ENCODE measurements at places on chromosomes 4 and X.
A peak's percentile ranks its signal among the peaks of the same experiment; 100 is the strongest.

- DNase-seq: no peak
These were observed 311.9 kb upstream of the RASGEF1B start for GRCh38 chr4:81783558-81783957.

DNA sequence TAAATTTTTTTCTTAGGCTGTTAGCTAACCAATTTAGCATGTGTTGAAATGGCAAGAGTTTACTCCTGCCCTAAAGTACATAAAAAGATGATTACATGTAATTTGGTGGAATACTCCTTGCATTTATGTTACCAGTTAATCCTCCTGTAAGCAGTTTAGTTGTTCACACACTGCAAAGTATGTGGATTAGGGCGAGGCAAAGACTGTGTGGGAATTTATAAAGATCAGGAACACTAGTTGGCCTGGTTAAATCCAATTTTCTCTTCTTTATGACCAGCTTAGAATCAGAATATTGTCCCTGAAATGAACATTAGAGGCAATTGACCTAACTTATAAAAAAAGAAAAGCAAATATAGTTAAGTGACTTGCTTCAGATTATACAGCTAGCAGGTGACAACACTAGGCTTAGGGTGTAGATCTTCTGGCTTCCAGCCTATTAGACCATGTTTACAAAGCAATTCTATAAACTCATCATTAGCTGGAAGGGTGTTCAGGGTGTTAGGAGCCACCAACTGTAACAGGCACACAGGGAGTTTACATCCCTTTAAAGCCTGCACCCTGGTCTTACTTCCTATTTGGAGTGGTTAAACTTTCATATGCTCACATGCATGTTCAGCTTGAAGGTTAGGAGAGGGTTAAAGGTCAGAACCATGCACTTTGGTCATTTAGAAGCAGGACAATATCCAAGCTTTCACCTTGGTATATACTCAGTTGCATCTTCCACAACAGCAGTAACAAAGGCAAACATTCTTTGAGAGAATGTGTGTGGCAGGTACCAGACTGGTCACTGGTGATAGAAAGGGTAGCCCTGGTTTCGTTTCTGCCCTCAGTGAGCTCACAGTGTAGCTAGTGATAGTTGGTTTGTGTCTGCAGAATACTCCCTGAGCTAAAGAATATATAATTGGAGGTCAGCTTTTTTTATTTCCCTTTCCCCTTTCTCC, 72.6 kb downstream of the GC start:
- no peak for DNase-seq

DNA sequence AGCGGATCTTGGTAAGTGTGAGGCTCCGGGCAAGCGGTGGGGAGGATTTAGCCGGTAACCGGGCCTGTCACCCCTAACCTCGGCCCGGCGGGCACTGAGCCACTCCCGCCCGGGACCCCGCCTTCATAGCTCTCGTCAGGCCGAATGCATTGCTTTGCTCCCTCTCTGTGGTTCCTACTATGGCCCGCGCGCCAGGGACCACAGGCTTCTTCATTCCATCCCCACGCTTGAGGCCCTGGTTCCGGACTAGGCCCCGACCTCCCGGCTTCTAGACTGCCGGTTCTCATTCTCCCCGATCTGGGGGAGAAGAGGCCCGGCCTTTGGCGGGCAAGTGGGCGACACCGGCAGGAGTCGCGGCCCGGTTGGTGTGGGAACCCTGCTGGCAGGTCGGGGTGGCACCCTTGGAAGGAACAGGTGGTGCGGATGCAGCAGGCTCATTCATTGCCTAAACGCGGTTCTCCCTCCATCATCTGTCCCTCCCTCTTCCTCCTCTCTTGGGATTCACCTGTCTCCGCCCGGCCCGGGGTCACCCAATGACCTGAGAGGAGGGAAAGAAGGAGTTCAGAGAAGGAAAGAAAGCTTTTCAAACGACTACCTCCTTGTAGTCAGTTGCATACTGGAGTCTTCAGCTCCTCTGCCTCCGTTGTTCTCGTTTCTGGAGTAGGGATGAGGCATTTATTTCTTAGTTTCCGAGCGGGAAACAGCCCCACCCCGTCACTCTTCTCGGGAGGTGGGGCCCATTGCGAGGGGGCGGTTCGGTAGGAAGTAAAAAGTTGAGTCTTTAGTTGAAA, at the start of gene NDUFC1:
NDUFC1 (minus strand) TSS at position 657 of the 791 bp plus-strand sequence. CDS start 6,679 bp downstream, outside the sequence.
- peak; percentile 32 for DNase-seq

GRCh38 chrX:17529151-17529745, 154.2 kb downstream of the NHS start:
- DNase-seq: no peak

DNA sequence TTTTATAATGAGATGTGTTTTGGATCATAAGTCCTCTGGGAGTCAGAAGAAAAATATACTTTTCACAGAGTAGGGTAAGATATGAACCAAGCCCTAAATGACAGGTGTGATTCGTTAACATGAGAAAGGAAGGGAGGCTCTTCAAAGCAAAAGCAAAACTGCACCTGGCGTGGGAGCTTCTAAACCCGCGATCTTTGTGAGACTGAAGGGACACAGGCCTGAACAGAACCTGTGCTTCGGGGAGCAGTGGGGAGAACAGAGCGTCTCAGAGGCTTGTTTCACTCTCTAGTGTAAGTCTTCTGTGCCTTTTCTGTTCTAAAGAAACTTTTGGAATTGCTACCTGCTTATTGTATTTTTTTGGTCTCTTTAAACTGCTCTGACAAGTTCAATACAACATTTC, 30.2 kb upstream of the CYP4V2 start:
- DNase-seq: no peak

DNA sequence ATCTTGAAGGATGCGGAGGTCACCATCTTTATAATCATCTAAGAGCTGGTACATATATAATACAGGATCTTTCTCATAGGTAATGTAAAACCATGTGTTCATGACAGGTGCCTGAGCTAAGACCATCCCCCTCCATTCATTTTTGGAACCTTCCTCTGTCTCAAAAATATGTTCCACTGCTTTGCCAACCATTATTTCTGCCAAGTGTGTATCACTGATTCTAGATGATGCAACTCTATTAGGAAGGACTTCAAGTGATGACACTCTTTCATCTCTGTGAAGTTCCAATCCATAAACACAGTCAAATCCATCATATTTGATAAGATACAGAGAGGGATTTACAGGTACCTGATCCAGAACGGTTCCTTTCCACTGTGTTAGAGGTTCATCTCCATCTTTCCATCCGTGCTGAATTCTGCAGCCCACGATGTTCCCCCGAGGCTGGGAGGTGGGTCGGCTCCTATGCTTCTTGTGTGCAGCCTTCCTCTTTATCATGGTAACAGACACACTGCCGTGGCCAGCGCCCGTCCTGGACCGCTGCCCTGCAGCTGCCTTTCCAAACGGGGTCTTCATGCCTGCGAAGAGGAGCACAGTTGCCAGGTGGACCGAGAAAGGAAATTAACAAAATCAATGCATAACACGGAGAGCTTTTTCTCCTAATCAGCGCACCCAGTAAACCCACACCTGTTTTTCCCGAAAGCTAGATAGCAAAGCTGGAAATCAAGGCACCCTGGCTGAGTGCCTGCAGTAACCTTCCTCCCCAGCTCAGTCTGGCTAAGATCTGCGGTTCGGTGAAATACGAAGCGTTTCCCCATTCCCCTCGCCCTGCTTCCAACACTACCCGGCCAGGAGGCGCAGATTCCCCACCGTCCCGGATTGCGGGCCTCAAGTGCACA, 718 bp downstream of the SPIN3 start:
- DNase-seq: no peak

GRCh38 chr4:141501395-141501794, 135.0 kb upstream of the IL15 start:
- no peak for DNase-seq

DNA sequence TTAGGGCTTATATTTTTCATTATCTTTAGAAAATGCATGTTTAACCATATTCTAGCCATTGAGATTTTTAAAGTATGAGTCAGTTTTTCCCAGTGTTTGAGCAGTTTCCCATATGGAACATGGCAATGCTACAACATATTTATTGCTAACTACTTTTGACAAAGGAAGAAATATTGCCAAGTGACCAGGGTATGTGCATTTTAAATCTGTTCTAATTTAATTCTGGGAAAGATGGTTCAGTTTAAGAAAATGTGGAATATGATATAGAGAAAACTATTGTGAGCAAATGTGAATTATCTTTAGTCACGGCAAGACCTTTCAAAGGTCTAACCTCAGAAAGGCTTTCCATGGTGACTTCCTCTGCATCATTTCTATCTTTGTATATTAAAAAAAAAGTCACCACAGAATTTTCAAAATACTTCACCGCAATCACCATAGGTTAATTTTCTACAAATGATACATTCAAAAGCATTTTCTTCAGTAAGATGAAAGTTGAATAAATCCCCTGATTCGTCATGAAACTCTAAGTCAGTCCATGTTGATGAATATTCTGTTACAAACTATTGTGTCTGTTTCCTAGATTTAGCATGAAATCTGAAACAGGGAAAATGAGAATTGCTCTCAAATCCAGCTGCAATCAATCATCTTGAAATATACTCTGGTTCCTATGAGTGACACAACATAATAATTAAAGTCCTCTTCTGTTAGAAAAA, 2349.0 kb upstream of the TENM3 start:
- DNase-seq: no peak

DNA sequence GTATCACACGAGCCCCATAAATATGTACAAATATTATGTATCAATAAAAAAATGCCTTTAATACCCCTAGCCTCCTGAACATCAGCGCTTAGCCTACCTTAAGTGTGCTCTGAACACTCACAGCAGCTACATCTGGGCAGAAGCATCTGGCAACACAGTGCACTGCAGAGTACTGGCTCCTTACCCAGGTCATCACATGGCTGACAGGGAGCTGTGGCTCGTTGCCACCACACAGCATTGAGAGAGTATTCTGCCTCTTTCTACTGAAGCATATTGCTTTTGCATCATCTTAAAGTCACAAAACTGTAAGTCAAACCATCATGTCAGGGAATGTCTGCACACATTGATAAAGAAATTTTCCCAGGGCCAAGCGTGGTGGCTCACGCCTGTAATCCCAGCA, 55.2 kb downstream of the TRIML1 start:
- DNase-seq: no peak

DNA sequence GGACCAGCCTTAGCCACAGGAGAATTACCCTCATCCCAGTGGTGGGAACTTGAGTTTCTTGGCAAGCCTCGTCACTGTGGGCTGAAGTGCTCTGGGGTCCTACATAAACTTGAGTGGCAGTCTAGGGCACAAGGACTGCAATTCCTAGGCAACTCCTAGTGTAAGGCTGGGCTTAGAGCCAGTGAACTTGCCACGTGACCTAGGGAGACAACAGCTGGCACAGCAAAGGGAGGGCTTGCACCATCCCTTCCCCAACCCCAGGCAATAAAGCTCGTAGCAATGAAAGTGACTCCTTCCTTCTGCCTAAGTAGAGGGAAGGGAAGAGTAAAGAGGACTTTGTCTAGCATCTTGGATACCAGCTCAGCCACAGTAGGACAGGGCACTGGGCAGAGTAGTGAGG, 81.8 kb downstream of the TEX11 start:
- DNase-seq: no peak

- DNase-seq: no peak
These were observed 1.1 kb upstream of the CD99 start for GRCh38 chrX:2689773-2690666.

- no peak for DNase-seq
These were observed 188.3 kb upstream of the RPS6KA3 start for GRCh38 chrX:20455001-20455400.

GRCh38 chr4:104472766-104473165, 21.9 kb downstream of the CXXC4 start:
- no peak for DNase-seq

All from activated T-helper 1 cell treated with anti-CD3 and anti-CD28 coated beads, Interleukin-2, amount 50 U/mL, for 16 hours (primary cell).